Thymus (tissue), 14 donors: ENCODE measurements at places on chromosomes 3 and 15.

DNA sequence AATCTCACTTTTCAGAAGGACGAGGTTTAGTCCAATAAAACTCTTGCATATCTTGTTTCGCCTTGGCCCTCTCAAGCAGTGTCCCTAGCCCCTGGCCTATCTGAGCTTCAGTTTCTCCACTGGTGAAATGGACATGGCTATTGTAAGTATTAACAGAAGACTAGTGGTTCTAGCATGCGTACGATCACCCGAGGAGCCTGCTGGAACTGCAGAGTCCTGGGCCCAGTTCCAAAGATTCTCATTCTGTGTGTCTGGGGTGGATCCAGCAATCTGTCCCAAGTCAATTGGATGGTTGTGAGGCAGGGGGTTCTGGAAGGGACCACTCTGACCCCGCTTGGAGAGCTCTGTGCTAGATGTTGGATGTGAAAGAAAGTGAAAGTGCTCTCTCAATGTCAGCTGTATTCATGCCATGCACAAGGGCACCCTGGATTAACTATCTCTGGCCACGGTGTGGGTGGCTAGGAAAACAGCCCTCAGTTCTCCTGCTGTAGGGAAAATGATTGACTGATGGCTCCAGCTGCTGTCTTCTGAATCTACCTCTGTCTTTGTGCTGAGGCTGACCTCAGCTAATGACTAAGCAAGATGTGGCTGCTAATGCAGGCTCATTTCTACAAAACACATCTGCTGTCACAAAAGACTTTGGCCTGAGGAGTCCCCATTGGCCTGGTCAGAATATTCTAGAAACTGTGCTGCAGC is 1.9 kb upstream of the PLA1A start:
- DNase-seq: no peak
- H3K4me1 ChIP-seq: no peaks in the 10 kb centered on the region
- H3K36me3 ChIP-seq: no peaks in the 10 kb centered on the region
- H3K27me3 ChIP-seq: no peaks in the 10 kb centered on the region
- no peak overlapping the region for H3K27ac ChIP-seq

GRCh38 chr3:150825192-150825915 is 62.4 kb upstream of the SIAH2 start:
- H3K36me3 ChIP-seq: no peaks in the 10 kb centered on the region
- no peak for DNase-seq
- H3K27ac ChIP-seq: no peak overlapping the region
- no peaks in the 10 kb centered on the region for H3K27me3 ChIP-seq
- no peak overlapping the region for H3K4me3 ChIP-seq

- no peak overlapping the region for H3K4me3 ChIP-seq
- no peaks in the 10 kb centered on the region for H3K36me3 ChIP-seq
These were observed 131.8 kb downstream of the NEK11 start for GRCh38 chr3:131158434-131158833.

- H3K27me3 ChIP-seq: peaks cover 2% of the 10 kb centered on the region
- no peaks in the 10 kb centered on the region for H3K36me3 ChIP-seq
- H3K27ac ChIP-seq: no peak overlapping the region
- H3K4me1 ChIP-seq: no peaks in the 10 kb centered on the region
- H3K4me3 ChIP-seq: no peak overlapping the region
These were observed 14.2 kb upstream of the SLC25A36 start for GRCh38 chr3:140927279-140928069.

DNA sequence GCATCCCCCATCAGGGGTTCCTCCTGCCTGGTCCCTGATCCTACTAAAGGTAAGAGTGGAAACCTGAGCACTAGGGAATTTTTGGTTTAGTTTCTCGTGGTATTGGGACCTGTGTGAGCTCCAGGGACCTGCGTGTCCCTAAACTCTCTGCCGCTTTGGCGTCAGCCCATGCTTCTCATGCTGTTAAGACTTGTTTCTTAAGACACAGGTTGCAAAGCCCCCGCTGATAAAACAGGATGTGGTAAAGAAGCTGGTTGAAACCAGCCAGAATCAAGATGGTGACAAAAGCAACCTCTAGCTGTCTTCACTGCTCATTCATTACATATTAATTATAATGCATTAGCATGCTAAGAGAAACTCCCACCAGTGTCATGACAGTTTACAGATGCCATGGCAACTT is 64.6 kb downstream of the LYZL4 start:
- H3K36me3 ChIP-seq: no peaks in the 10 kb centered on the region
- H3K27ac ChIP-seq: peak overlapping the region; percentile 94
- no peak overlapping the region for H3K4me3 ChIP-seq
- peak; percentile 76 for DNase-seq
- H3K4me1 ChIP-seq: peaks cover 20% of the 10 kb centered on the region

GRCh38 chr15:90232196-90232595 is 1.5 kb downstream of the CIB1 start:
- H3K27me3 ChIP-seq: no peaks in the 10 kb centered on the region
- DNase-seq: no peak
- H3K36me3 ChIP-seq: peaks cover 37% of the 10 kb centered on the region
- peak overlapping the region; percentile 88 for H3K27ac ChIP-seq
- H3K4me3 ChIP-seq: peak overlapping the region; percentile 12

GRCh38 chr3:76679541-76679940 is 360.4 kb upstream of the ROBO2 start:
- H3K36me3 ChIP-seq: no peaks in the 10 kb centered on the region
- no peak overlapping the region for H3K4me3 ChIP-seq
- no peak for DNase-seq
- H3K27me3 ChIP-seq: no peaks in the 10 kb centered on the region

- no peaks in the 10 kb centered on the region for H3K4me1 ChIP-seq
- H3K4me3 ChIP-seq: no peak overlapping the region
- peaks cover 8% of the 10 kb centered on the region for H3K36me3 ChIP-seq
- DNase-seq: no peak
- H3K27ac ChIP-seq: no peak overlapping the region
- no peaks in the 10 kb centered on the region for H3K27me3 ChIP-seq
These were observed 72.1 kb downstream of the ADAM10 start for GRCh38 chr15:58677426-58677825.

DNA sequence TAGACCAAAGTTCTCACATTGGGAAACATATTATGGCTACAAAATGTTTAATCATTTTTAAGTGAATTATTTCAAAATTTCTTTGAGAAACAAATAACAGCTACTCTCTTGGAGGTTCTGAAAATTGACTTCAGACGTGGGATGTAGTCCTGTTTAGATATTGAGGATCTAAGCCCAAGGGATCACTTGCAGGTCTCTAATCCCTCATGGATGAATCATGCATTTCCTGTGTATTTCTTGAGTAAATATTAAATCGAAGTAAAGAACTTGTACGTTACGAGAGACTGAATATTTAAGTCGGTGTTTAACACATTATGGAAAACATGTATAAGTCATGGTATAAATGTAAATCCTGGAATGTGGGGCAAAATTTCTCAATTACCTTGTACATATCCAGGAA is 119.8 kb downstream of the EPHA3 start:
- DNase-seq: no peak
- no peak overlapping the region for H3K4me3 ChIP-seq
- H3K27ac ChIP-seq: no peak overlapping the region

DNA sequence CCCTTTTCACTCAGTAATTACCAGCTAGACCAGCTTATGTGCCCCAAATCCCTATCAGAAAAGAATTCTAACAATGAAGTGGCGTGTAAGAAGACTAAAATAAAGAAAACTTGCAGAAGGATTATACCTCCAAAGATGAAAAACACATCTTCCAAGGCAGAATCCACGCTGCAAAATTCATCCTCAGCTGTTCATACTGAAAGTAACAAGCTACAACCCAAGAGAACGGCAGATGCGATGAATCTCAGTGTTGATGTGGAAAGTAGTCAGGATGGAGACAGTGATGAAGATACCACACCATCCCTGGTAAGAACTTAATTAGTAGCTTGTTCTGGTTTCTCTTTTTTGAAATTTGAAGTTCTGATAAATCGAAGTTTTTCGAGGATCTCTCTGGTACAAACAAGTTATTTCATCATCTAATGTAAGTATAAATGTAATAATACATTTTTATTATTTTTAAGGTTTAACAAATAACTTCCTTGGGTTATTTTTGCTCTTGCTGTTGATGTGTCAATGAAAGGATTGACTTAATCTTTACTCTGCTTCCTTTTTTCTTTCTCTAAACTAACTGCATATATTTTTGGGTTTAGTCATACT is 1.4 kb downstream of the WDR76 start:
- peaks cover 8% of the 10 kb centered on the region for H3K36me3 ChIP-seq
- H3K4me1 ChIP-seq: peaks cover 28% of the 10 kb centered on the region
- peak overlapping the region; percentile 36 for H3K27ac ChIP-seq
- no peaks in the 10 kb centered on the region for H3K27me3 ChIP-seq
- DNase-seq: no peak

DNA sequence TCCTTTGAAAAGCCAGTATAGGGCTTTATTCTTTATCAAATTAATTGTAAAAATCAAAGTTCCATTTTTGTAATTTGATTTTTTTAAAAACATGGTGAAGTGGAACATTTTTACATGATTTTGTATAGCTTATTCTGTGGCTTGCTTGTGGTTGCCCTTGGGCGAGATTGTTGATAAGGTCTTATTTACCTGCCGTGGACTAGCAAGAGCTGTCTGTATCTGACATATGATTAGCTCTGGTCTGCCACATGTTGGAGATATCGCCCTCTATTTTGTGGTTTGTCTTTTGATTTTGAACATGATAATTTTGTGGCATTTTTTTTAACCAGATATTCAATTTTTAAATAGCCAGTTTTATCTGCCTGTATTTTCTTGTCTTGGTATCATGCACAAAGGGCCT is 844 bp downstream of the PRR23E start:
- no peak overlapping the region for H3K4me3 ChIP-seq
- no peak for DNase-seq
- H3K27me3 ChIP-seq: no peaks in the 10 kb centered on the region
- no peaks in the 10 kb centered on the region for H3K4me1 ChIP-seq

- no peaks in the 10 kb centered on the region for H3K27me3 ChIP-seq
- DNase-seq: no peak
- no peaks in the 10 kb centered on the region for H3K36me3 ChIP-seq
- H3K4me1 ChIP-seq: no peaks in the 10 kb centered on the region
- H3K4me3 ChIP-seq: no peak overlapping the region
These were observed 304.9 kb upstream of the WNT5A start for GRCh38 chr3:55792009-55792408.

DNA sequence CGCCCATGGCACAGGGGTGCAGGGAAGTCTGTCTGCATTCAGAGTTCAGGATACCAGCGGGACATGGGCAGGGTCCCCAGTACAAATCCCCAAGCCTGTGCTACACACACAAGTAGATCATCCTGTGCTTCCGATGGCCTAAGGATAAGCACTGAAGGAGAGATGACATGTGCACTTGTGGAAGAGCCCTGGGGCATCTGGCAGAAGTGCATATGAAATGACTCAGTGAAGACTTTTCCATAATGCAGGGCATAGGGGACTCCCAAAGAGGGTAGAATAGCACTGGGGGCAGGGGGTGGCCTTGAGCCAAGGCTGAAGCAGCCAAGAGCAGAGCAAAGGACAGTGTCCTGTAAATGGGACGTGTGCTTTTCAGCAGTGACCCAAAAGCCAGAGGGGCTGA is 22.9 kb downstream of the ADAMTS17 start:
- no peak overlapping the region for H3K4me3 ChIP-seq
- DNase-seq: no peak
- H3K36me3 ChIP-seq: no peaks in the 10 kb centered on the region
- H3K4me1 ChIP-seq: no peaks in the 10 kb centered on the region

DNA sequence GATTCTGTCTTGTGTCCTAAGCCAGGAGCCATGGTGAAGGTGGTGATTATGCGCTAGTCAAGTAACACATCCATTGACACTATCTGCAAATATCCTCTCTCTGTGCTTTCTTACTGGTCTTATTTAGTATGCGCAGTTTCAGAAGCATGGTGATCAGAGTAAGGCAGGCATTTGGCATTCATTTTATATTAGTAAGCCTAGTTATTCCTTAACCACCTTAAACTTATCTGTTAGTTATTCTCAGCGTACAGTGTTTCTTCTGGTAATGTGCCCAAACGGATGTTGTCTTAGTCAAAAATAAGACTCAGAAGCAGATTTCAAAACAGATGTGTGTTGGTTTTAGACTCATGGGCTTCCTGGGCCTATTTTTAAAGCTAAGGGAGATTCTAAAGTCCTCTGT is 329.2 kb downstream of the GRM7 start:
- no peak overlapping the region for H3K27ac ChIP-seq
- no peak overlapping the region for H3K4me3 ChIP-seq
- DNase-seq: no peak

DNA sequence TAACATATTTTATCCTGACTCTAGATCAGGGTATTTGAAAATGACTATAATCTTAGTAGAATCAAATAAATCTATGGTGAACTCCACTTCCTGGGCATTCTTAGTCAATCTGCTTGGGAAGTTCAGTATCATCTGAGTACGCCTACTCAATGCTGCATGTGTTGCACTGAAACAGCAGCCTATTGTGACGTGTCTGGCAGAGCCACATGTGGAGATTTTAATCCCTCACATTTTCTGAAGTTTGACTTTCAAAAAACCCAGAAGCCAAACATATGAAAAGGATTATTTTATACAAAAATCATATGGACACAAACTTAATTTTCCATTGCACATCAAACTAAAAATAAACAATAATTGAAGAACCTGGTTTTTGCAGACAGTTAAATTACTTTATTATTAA is 798.3 kb downstream of the ROBO1 start:
- no peaks in the 10 kb centered on the region for H3K36me3 ChIP-seq
- no peak overlapping the region for H3K27ac ChIP-seq
- no peaks in the 10 kb centered on the region for H3K27me3 ChIP-seq
- DNase-seq: no peak

DNA sequence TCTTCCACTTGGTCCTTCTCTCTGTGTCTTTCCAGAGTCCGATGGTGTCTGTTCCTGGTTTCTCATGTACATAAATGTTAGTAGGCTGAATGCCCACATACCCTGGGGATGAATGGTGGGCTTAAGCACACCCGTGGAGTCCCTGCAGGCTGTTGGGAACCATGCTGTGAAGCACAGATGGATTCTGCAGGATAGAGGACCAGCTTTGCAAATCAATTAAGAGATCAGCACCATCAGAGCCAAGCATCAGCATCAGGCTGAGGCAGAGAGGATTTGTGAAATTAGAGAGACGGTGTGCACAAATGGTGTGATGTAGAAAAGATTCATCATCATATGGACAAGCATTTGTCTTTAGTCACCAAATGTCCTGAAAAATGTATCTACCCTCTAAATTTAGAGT is 127.1 kb downstream of the SV2B start:
- no peaks in the 10 kb centered on the region for H3K4me1 ChIP-seq
- peaks cover 3% of the 10 kb centered on the region for H3K27me3 ChIP-seq
- no peaks in the 10 kb centered on the region for H3K36me3 ChIP-seq
- H3K4me3 ChIP-seq: no peak overlapping the region
- DNase-seq: no peak
